ENCODE measurements at places on chromosomes 13 and 19.
A peak's percentile ranks its signal among the peaks of the same experiment; 100 is the strongest.

GRCh38 chr13:106472621-106473020, 62.8 kb downstream of the EFNB2 start:
- DNase-seq: no peak

DNA sequence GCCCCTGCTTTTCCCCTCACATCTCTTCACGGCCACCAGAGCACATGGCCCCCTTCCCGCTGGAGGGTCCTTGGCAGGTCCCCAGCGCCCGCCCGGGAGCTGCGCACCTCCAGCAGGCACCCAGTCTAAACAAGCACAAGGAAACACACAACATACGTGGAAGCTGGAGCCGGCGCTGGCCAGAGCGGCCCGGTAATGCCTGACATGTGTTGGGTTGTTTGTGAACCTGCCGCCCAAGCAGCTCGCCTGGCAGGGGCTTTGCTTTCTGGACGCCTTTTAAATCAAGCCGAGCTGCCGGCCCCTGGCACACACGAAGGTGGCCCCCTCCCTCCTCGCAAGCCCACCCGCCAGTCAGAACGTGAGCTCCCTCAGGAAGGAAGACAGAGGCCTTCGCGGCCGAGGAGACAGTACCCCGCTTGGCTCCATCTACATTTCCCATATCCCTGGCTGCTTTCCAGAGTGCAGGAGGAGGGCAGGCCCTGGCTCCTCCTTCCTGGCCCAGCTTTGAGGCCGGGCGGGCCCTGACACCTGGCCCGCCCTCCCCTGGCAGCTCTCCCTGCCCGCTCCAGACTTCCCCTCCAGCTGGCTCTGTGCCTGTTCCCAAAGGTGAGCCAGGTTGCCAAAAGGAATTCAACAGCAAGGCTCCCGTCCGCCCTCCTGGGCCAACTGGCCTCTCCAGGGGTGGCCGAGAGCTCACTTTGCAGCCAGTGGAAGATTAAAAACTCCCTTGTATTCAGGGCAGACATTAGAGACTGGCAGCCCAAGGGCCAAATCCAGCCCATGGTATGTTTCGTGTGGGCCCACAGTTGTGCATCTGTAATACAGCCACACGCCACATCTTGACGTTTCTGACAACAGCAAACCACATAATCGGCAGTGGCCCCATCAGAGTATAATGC, 28.7 kb downstream of the COMP start:
- no peak for DNase-seq

GRCh38 chr13:77503398-77503797, 32.1 kb upstream of the SCEL start:
- no peak for DNase-seq

DNA sequence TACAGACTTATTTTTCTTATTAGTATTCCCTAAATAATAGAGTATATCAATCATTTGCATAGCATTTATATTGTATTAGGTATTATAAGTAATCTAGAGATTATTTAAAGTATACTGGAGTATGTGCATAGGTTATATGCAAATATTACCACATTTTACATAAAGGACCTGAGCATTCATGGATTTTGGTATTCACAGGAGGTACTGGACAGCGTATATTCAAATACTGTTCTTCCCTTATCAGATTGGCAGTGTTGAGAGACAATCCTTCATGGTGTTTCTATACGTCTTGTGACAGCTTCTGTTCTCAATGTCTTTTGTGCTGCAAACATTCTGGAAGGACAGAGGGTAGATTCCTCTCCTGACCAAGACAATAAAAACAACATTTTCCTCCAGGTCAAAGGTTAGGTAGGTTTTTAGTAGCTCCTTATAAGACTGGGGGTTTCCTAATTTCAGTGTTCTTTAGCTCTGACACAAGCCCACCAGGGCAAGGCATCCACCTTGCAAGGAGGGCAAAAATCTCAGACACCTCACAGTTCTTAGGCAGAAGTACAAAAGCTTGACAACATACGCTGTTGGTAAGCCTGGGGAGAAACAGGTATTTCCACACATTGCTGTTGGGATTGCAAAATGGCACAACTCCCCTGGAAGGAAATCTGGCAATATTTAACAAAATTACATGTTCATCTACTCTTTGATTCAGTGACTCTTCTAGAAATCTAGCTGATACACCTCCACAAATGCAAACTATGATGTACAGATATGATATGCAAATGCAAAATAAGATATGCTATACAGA, 20.6 kb upstream of the PCCA start:
- DNase-seq: no peak

DNA sequence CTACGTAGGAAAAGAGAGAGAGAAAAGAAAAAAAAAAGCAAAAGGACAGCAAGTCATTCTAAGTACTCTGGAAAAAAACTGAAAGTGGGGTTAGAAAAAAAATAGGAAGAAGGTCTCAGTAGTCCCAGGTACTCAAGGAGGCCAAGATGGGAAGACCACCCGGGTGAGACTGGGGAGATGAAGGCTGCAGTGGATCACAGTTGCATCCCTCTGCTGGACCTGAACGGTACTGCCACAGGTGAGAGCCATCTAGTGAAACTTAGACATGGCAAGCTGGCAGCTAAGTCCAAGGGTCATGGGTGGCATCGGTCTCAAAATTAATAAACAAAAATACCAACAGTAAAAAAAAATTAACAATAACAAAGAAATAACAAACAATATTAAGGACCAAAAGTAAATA, 41.0 kb upstream of the ZNF91 start:
- no peak for DNase-seq

DNA sequence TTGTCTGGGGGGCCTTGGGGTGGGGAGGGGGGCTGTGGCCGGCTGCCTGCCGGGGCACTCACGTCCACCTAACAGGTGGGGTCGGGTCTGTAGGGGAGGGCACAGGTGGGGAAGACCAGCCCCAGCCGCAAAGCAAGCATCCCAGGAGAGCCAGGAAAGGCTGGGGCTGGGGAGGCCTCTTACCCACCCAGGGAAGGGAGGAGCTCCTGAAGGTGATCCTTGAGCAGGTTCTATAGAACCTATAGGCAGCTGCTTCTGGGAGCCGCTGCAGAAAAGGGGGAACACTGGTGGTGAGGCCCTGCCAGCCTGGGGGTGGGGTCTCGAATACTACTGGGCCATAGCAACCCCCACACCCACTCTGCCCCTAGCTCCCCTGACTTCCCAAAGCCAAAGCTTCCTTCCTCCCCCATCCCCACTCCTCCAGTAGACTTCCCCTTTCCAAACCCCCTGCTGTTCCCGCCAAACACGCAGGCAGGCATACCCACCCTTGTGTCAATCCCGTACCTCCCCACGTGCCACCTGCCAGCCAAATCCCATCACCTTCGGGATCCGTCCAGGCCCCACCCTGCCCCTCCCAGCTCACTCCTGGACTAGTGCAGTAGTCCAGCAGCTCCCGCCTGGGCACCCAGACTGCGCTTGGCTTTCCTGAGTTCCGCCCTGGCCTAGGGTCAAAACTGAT, 5.6 kb downstream of the KLF16 start:
- no peak for DNase-seq

- no peak for DNase-seq
Observed at GRCh38 chr19:55352040-55352439, 2.5 kb downstream of the COX6B2 start.

GRCh38 chr19:56637976-56638555, 4.9 kb upstream of the SMIM17 start:
- DNase-seq: peak; percentile 1

DNA sequence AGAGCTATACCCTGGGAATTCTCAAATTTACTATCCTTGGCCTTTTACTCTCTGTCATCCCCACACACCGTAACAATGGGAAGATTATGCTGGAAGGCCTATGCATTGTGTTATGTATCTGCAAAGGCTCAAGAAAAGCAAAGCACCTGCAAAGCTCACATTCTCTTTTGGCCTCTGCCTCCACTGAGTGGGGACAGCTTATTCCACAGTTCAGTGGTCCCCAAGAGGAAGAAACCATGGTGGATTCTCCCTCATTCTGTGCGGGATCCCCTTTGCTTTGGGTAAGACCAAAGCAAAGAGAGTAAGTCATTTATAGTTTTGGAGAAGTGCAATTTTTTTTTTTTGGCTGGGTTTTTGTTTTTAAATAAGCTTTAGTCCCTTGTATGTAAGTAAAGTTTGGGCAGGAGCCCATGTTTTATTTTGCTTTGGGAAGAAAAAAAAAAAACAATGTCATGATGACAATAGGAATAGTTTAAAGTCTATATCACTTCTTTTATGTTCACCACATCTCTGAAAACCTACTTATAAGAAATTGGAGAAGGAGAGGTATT, 530.6 kb downstream of the FGF9 start:
- DNase-seq: no peak

DNA sequence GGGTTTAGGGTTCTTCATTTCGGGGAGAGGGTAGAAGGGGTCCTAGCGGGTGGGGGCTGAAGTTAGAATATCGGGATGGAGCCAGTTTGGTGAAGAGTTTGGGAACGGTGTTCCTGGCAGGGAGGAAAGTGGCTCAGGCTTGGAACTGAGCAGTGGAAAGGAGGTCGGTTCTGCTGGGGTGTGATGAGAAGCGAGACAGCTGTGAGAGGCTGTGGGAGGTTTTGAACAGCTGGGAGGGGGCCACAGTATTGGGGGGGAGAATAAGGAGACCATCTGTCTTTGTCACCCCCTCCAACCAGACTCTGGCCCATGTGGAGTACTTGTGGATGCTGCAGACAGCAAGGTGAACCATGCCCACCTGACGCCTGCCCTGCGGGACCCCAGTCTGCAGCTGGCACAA, 1.0 kb upstream of the TM6SF2 start:
- no peak for DNase-seq

DNA sequence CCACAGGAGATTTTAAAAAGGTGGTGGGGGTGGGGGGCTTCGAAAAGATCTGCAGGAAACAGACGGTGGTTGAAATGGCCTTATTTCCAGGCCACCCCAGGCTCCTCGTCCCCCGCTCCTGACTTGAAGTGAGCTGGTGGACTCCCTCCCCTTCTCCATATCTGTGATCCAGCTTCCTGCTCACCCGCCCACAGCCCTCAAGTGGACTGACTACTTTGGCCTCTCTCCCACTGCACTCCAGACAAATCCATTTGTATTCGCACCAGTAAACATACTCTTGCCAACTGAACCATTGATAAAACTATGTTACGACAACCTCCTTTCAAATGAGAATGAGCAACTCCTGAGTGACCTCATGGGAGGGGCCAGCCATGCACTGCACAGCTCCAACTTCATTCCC, 259.5 kb downstream of the COL4A1 start:
- DNase-seq: no peak

- no peak for DNase-seq
Observed at GRCh38 chr19:38647966-38648768, 718 bp downstream of the ACTN4 start.

DNA sequence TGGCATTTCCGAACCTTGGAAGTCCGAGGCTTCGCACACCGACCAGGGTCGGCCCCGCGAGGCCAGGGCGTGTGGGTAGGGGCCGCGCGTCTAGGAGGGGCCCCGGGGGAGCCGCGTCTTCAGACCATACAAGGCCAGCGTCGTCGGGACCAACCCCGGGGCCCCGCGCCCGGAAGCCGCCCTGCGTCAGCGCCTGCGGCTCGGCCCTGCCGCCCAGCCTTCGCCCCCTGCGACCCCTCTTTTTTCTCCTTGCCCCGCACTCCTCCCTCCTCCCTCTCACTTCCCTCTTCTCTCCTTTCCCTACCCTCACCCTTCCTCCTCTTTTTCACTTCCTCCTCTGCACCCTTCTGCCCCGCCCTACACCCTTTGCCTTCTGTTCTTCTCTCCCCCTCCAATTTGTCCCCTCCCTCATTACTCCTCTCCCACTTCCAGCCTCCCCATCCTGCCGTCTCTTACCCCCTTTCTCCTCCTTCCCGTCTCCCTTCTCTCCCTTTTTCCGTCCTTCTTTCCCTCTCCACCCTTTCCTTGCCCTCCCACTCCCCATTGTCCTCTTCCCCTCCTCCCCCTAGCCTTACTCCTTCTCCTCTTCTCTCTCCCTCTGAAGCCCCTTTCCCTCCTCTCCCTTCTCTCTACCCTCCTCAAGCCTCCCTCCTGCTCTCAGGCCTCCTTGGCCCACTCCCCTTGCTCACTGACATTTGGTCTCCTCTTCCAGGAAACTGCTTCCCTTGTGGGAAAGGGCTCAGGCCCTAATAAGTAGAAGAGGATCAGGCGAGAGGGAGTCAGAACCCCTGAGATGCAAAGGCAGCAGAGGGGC, 2.2 kb upstream of the PLEKHG2 start:
- peak; percentile 82 for DNase-seq

GRCh38 chr13:100594255-100594654, 5.7 kb upstream of the GGACT start:
- no peak for DNase-seq

DNA sequence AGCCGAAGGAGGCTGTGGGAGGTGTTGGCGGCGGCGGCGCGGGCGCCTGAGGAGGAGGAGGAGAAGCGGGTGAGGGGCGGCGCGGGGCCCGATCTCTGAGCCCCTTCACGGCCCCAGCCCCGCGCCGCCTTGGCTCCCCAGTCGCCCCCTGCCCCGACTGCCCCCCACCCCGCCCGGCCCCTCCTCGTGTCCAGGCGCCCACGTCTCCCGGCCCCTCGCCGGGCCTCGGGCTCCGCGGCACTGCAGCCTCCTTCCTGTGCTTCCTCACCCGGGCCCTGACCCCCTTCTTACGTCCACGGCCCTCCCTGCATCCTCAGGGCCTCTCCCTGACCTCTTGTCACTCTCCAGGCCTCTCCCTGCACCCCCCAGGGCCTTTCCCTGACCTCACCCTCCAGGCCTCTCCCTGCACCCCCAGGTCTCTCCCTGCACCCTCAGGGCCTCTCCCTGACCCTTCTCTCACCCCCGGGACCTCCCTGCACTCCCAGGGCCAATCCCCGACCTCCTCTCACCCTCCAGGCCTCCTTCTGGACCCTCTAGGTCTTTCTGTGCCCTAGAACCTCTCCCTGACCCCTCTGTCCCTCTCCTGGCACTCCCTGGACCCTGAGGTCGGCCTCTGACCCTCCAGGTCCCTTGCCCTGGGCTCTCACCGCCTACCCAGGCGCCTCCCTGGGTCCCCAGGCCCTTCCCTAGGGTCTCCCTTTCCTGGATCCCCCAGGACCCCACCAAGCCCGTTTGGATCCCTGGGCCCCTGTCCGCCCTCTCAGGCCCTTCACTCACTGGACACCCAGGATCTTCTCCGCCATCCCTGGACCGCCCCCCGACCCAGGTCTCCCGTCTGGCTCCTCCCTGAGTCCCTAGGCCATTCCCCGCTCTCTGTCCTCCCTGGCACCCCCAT, 460 bp downstream of the KMT5C start:
- DNase-seq: no peak

- DNase-seq: peak; percentile 51
Observed at GRCh38 chr19:1624458-1624857, 19.2 kb upstream of the UQCR11 start.

DNA sequence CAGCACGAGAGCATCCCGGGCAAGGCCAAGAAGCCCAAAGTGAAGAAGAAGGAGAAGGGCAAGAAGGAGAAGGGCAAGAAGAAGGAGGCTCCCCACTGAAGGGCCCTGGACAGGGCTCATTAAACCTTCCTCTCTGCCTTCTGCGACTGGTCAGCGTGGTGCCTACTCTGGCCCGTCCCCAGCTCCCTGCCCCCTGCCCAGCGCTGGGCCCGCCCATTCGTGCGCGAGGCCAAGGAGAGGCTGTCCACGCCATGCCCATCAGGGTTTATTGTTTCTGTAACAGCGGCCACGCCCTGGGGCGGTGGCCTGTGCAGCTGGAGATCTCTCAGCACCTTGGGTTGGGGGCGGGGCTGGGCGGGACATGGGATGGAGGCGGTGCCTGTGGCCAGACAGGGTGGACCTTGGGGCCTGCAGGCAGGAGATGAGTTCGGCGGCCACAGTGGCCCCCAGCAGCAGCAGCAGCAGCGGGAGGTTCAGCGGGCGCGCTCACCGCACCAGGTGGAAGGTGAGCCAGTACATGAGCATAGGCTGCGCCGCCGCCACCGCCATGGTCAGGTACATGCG, 897 bp downstream of the C19orf33 start:
- no peak for DNase-seq

- DNase-seq: no peak
Observed at GRCh38 chr19:4063369-4064148, 3.1 kb downstream of the ZBTB7A start.

- DNase-seq: no peak
Observed at GRCh38 chr19:18131841-18132596, 20.9 kb upstream of the PIK3R2 start.
